ENCODE measurements at places on chromosomes 7 and 10.
A peak's percentile ranks its signal among the peaks of the same experiment; 100 is the strongest.

- DNase-seq: no peak
Measured at GRCh38 chr10:77409697-77410471, 227.7 kb downstream of the KCNMA1 start.

- DNase-seq: no peak
Measured at GRCh38 chr7:29622335-29623265, 59.0 kb downstream of the PRR15 start.

GRCh38 chr10:52879091-52879807 lies 106.7 kb upstream of the MBL2 start:
- no peak for DNase-seq

DNA sequence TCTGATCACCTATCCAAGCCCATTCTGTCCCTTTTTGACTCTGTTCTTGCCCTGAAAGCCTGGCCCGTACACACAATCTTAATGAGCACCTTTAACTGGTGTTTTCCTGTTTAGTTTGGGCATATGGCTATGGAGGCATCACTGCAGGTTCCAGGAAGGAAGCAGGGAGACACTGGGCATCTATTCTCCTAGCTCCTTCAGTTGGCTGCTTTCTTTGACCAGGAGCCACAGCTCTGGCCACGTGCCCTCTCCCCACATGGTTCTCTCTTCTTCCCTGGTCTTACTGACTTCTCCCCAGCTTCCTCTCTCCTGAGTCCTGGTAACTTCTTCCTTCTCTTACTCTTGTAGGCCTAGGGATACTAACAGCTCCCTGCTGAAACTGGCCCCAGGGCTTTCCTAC lies 144.4 kb downstream of the CREB5 start:
- DNase-seq: no peak

GRCh38 chr10:8054244-8054493 lies 319 bp upstream of the GATA3 start:
- DNase-seq: no peak

GRCh38 chr7:138074121-138074520 lies 2.1 kb upstream of the AKR1D1 start:
- no peak for DNase-seq

- DNase-seq: peak; percentile 69
Measured at GRCh38 chr7:132368246-132368900, 207.9 kb downstream of the PLXNA4 start.

DNA sequence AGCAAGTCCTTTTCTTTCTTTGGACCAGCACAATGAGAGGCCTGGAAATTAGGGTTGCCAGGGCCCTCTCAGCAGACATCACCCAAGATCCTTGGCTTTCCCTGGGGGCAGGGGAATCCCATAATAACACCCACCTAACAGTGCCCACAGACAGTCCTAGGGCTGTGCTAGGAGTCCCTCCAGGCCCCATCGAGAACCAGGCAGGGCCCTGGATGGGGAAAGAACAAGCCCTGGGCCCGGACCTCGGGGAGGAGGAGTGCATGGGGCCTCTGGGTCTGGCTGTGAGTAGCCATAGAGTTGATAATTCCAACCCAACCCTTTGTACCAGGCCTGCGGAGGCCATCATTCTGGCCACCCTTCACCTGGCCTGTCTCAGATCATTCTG lies 201.2 kb upstream of the ZMIZ1 start:
- DNase-seq: no peak

DNA sequence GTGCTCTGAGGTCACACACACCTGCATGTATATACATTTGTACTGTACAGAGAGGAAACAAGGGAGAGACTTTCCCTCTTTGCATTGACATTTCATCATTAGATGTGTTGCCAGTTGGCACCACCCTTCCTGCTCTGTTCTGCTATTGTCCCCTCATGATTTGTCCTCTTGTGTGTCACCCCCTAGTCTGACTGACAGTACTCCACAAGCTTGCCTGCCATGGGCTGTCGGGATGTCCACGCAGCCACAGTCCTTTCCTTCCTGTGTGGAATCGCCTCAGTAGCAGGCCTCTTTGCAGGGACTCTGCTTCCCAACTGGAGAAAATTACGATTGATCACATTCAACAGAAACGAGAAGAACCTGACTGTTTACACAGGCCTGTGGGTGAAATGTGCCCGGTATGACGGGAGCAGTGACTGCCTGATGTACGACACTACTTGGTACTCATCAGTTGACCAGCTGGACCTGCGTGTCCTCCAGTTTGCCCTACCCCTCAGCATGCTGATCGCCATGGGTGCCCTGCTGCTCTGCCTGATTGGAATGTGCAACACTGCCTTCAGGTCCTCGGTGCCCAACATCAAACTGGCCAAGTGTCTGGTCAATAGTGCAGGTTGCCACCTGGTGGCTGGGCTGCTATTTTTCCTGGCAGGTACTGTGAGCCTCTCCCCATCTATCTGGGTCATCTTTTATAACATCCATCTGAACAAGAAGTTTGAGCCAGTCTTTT lies 9.4 kb downstream of the CLDN12 start:
- DNase-seq: no peak

- no peak for DNase-seq
Measured at GRCh38 chr7:91656541-91657482, 223.7 kb downstream of the MTERF1 start.

DNA sequence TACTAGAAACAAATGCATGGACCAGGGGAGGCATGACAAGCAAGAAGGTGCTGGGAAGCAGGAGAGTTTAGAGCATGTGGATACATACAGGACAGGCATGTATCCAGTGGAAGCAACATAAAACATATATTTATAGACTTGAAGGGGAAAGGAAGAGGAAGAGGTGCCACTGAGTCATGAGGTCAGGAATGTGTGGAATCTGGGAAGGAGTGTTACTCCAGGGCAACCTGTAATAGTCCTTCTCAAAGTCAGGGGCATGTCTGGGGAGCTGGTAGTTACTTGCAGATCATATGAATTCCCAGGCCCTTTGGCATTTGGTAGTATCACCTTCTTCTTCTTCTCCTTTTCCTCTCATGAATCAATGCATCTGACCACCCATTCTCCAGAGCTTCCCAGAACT lies 246.6 kb downstream of the XPNPEP1 start:
- no peak for DNase-seq

GRCh38 chr7:1557771-1558170 lies 1.8 kb upstream of the TMEM184A start:
- no peak for DNase-seq

GRCh38 chr7:94890216-94890615 lies 17.2 kb upstream of the PPP1R9A start:
- no peak for DNase-seq

DNA sequence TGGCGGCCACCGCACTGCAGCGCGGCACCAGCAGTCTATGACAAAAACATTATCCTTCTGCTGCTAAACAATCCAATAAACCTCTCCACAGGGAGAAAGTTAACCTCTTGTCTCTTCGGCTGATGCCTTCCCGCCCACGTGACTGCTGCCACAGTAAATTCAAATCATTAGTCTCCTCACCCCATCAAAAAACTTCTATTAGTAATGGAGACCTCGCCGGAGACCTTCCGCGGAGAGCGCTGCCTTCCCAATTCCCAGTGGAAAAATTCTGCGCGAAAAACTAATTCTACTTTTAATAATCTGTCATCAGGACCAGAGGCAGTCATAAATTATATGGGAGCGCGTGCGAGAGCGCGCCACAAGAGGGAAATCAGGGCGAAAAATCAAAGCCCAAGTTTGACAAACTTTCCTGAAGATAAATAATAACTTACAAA lies 90.0 kb upstream of the PAX2 start:
- no peak for DNase-seq

DNA sequence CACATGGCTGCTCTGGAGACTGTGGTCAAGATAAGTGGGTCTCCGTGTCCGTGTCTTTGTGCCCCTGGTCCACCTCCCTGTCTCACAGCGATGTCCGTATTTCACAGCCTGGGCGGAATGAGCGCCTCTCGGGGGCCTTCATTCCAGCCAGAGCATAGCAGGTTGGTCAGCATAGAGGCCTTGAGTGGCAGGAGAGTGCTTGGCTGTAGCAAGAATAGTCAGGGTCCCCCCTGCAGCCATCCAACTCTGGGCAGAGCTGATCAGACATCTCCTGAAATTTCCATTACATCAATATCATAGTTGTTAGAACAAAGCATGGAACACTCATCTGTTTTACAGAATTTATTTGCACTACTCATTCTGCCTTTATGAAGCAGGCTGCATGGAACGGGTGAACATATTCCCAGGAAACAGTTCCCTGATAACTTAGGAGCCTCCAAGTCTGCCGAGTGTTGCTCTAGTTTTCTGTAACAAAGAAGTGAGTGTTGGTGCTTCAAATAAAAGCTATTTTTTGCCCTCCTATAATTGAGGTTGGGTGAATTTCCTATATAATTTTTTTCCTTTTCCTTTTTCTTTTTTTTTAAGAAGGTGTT lies 255.3 kb downstream of the INHBA start:
- no peak for DNase-seq

Data from Peyer's patch (tissue), 4 donors.